ENCODE measurements at places on chromosomes 12 and 14.

DNA sequence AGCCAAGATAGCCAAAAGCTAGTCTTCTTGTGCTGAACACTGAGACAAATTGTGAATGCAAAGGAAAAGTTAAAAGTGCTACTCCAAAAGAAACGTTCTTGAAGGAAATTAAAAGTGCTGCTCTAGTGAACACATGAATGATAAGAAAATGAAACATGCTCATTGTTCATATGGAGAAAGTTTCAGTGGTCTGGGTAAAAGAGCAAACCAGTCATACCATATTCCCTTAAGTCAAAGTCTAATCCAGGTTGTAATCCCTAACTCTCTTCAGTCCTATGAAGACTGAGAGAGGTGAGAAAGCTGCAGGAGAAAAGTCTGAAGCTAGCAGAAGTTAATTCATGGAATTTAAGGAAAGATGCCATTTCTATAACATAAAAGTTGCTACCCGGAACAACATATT lies 121.5 kb downstream of the MNAT1 start:
- no peak for DNase-seq

DNA sequence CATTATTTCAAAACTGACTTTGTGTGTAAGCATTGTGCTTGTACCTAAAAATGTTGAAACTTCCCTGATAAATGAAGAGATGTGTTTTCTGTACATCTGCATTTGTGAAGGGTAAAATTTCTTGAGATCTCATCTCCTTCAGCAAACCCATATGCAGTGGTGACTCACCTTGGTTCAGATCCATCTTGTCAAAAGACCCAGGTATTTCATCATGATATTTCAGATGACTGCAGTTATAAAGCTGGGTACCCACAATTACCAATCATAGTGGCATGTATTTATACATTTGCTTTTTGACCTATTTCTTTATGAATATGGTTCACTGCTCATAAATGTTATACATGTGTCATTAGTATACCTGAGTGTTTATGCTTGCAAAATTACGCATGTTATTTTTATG lies 1213.6 kb downstream of the GALC start:
- DNase-seq, result no peak

DNA sequence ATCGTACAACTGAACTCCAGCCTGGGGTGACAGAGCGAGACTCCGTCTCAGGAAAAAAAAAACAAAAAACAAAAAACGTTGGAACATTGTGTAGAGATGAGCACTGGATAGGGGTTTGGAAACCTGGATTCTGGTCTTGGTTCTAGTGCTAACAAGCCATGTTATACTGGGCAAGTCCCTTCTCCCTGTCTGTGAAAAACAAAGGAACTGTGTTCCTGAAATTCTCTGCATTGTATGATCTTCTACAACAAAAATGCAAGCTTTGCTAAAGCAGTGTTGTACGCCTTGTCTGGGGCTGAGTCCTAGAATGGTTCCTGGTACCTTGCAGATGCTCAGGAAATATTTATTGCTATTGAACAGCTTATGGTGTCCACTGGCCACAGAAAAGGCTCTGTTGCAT lies 13.4 kb downstream of the GPRC5D start:
- DNase-seq, result no peak

GRCh38 chr14:75240781-75241180 lies 37.8 kb upstream of the FOS start:
- DNase-seq, result no peak

DNA sequence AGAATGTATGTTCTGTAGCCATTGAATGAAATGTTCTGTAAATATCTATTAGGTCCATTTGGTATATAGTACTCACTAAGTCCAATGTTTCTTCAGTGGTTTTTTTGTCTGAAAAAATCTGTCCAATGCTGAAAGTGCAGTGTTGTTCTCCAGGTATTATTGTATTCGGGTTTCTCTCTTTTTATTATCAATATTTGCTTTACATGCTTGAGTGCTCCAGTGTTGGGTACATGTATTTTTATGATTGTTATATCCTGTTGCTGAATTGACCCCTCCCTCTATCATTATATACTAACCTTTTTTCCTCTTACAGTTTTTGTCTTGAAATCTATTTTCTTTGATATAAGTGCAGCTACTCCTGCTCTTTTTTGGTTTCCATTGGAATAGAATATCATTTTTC lies 382.2 kb downstream of the CCER1 start:
- DNase-seq, result no peak

GRCh38 chr12:49750027-49750995 lies 9.0 kb downstream of the TMBIM6 start:
- DNase-seq, result peak; percentile 27

All from activated gamma-delta T cell treated with Interleukin-2 at 50 U/mL for 16 hours (primary cell).